T-helper 2 cell (primary cell): ENCODE measurements at places on chromosomes 4 and X.

- DNase-seq = no peak
Observed at GRCh38 chr4:23058165-23058776, 365.5 kb downstream of the GBA3 start.

DNA sequence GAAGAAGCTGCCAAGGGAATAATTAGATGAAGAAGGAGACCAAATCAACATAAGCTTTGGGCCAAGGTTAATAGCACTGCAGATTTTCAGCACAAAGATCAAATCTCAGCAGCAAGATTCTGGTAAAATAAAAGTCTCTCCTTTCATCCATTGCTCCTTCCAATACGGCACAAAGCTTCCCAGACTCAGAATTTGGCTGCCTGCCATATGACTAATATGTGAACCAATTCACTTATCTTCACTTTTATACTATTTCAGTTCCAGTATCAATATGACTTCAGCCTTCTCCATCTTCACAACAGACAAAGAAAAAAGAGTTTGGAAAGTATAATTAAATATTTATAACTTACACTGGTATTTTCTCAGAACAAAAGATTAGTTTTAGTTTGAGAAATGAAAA, 978.3 kb upstream of the GRID2 start:
- no peak for DNase-seq

GRCh38 chr4:52266537-52267137, 215.5 kb downstream of the SPATA18 start:
- no peak for DNase-seq

- no peak for DNase-seq
Observed at GRCh38 chrX:108304757-108305156, 133.5 kb downstream of the COL4A6 start.
